Activated CD4-positive, alpha-beta memory T cell treated with anti-CD3 and anti-CD28 coated beads for 36 hours (primary cell): ENCODE measurements at places on chromosomes 7 and 10.

- no peaks in the 10 kb centered on the region for H3K27me3 ChIP-seq
- no peak for DNase-seq
- no peaks in the 10 kb centered on the region for H3K4me1 ChIP-seq
- no peak overlapping the region for H3K27ac ChIP-seq
- H3K36me3 ChIP-seq: no peaks in the 10 kb centered on the region
Observed at GRCh38 chr7:48428091-48428684, 256.9 kb downstream of the ABCA13 start.

- no peak for DNase-seq
- no peak overlapping the region for H3K27ac ChIP-seq
- H3K36me3 ChIP-seq: no peaks in the 10 kb centered on the region
- peaks cover 20% of the 10 kb centered on the region for H3K27me3 ChIP-seq
- peaks cover 9% of the 10 kb centered on the region for H3K4me1 ChIP-seq
- no peak overlapping the region for H3K4me3 ChIP-seq
Observed at GRCh38 chr10:69729326-69730048, 72.2 kb upstream of the COL13A1 start.

DNA sequence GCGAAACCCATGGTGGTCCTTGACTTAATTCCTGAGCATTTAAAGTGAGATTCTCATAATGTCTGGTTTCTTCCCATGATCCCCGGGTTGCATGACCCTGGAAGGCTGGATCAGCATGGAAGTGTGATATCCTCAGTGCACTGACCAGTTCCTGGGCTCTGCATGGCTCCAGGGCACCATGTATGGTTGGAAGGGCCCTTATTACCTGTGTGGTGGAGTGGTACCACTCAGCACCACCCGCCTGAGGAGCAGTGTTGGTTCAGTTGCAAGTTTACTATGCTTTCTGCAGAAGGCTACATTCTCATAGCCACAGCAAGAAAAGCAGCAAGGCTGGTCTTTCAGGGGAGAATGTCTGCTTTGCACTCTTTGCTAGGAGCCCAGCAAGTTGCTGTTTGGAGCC is 325.7 kb upstream of the MKI67 start:
- no peak overlapping the region for H3K27ac ChIP-seq
- no peaks in the 10 kb centered on the region for H3K36me3 ChIP-seq
- no peak for DNase-seq
- H3K4me3 ChIP-seq: no peak overlapping the region

GRCh38 chr7:46830-47140 is 145.6 kb upstream of the FAM20C start:
- H3K4me1 ChIP-seq: no peaks in the 10 kb centered on the region
- DNase-seq: no peak
- no peak overlapping the region for H3K4me3 ChIP-seq

DNA sequence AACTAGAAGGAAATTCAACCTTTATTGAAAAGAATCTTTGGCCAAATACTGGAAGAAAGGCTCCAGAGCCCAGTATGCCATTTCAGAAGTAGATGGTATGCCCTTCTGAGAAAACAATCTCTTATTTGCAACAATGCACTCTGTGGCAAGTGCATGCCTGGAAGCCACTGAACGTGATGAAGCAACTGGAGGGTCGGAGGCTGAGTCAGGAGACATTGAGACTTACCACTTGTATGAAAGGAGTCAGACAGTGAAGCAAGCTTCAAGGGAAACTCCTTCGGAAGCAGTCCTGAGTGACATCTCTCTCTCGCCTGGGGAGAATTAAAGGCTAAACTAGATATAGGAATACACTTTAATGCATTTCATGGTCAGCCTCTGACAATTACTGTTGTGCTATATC is 353.7 kb downstream of the NRG3 start:
- no peak for DNase-seq
- H3K4me1 ChIP-seq: no peaks in the 10 kb centered on the region
- H3K27me3 ChIP-seq: no peaks in the 10 kb centered on the region
- no peak overlapping the region for H3K4me3 ChIP-seq

DNA sequence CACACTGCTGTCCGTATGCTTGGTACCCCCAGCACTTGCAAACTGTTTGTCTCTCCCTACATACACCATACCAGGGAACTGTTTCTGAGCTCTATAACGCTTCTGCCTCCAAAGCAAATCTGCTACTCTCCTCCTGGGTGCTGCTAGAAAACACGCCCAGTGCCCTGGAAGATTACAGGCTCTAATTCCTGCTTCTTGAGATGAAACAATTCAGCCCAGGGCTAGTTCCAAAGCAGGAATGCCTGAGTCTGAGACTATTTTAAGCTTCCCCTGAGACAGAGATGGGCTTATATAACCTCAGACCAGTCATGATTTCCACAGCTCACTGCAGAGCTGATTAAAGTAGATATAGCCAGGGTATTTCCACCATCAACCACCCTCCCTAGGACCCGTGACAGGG is 327.1 kb downstream of the GPR158 start:
- DNase-seq: no peak
- no peaks in the 10 kb centered on the region for H3K4me1 ChIP-seq
- no peak overlapping the region for H3K4me3 ChIP-seq
- no peaks in the 10 kb centered on the region for H3K36me3 ChIP-seq

GRCh38 chr7:34059136-34059828 is 153.9 kb downstream of the BMPER start:
- no peak overlapping the region for H3K27ac ChIP-seq
- H3K4me3 ChIP-seq: no peak overlapping the region
- no peak for DNase-seq

DNA sequence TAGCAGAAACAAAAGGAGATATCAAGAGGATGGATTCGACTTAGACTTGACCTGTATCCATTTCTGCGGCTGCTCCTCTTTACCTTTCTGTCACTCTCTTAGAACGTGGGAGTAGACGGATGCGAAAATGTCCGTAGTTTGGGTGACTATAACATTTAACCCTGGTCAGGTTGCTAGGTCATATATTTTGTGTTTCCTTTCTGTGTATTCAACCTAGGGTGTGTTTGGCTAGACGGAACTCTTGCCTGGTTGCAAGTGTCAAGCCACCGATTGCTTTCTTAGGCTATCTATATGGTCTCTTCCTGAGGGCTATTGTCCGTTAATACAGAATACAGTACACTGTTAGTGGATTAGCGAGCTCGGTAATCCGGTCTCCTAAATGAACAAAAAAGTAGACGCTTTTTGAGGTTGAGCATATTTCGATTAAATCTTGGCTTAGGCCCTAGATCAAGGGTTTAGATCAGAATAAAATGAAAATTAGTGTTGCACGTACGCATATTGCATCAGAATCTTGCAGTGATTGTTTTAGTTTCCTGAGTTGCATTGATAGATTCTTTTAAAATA is 1.2 kb downstream of the PTEN start:
- no peak for DNase-seq
- H3K4me1 ChIP-seq: peaks cover 50% of the 10 kb centered on the region
- H3K27me3 ChIP-seq: no peaks in the 10 kb centered on the region
- peak overlapping the region; percentile 82 for H3K27ac ChIP-seq
- peak overlapping the region; percentile 90 for H3K4me3 ChIP-seq

DNA sequence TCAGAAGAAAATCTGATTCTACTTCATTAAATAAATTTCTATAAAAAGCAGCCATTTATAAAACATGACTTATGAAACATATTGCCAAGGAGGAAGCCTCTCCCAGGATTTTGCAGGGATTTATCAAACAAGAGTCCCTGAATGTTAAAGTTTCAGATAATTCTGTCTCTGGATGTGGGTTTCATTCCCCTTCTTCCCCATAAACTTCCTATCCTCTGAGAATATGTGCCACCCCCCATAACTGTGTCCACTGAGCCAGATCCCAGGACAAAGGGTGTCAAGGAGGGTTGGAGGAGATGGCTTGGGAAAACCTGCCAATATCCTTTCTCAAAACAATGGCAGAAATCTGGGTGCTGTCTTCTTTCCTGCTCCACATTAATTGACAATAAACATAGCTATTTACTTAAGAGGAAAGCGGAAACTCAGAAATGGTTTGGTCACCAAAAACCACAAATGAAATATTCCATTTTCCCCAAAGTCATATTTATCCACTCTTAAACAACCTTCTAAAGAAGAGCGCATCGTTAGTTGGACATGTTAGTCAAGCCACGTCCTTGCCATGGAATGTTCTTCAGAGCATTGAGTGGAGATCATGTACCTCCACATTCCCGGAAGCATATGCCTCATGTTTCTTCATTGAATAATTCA is 54.3 kb upstream of the AKR1E2 start:
- no peak overlapping the region for H3K27ac ChIP-seq
- H3K27me3 ChIP-seq: peaks cover 28% of the 10 kb centered on the region
- peaks cover 12% of the 10 kb centered on the region for H3K4me1 ChIP-seq
- H3K36me3 ChIP-seq: no peaks in the 10 kb centered on the region

GRCh38 chr10:1858048-1858447 is 120.7 kb upstream of the ADARB2 start:
- DNase-seq: no peak
- no peaks in the 10 kb centered on the region for H3K27me3 ChIP-seq
- no peaks in the 10 kb centered on the region for H3K4me1 ChIP-seq
- H3K27ac ChIP-seq: no peak overlapping the region
